GOT3 (cell line): ENCODE measurements at places on chromosomes 12 and 14.

- no peak for DNase-seq
Observed at GRCh38 chr14:105494606-105494929, 3.5 kb downstream of the TEDC1 start.

DNA sequence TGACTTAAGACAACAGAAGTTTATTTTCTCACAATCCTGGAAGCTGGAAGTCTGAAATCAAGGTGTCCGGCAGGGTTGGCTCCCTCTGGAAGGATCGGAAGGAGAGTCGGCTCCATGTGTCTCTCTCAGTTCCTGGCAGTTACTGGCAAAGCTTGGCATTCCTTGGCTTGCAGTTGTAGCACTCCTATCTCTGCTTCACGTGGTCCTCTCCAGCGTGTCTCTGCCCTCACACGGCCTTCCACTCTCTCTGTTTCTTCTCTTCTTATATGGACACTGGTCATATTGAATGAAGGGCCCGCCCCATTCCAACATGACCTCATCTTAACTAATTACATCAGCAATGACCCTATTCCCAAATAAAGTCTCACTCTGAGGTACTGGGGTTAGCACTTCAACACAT, 60.1 kb upstream of the TUNAR start:
- no peak for DNase-seq

DNA sequence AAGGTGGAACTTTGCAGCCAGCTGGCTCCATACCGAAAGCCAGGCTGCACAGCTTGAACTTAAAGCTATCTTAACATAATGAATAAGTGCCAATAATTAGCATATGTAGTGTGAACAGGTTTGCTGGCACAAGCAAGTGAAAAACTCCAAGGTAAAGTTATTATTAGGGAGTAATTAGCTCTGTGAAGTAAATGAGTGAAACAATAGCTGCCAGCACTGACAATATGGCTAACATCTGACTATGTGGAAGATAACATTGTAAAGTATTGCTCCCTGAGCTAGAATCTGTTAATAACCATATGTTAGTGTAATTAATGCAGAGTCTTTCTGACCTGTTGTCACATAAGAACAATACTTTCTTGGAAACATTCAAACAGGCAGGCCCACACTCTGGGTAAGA, 246.4 kb downstream of the SOX5 start:
- DNase-seq = no peak

GRCh38 chr12:10873378-10873777, 10.7 kb downstream of the PRH1 start:
- no peak for DNase-seq

DNA sequence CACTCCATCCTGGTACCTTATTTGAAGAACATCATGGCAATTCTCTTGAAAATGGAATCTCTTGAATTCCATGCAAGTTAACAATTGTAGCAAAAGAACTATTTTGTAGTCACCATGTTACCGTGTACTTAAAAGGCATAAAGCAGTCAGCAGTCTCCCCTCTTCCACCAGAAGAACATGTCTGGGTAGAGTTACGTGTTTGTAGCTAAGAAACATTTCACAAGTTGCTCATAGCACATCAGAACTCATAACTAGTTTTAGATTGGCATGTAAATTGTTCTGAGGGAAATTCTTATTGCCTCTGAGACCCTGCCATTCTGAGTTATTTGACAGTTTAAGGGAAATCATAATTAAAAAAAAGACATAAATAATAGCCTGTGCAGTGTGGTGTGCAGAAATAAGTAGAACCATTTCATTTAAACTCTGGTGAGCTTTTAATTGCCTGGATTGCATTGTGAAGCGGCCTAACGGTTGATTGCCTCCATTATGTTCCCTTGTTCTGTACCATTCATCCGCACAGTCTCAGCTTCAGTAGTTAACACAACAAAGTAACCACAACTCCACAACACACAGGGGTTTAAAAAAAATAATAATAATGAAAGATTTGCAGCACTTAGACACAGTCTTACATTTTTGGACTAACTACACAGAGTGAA, 2.6 kb downstream of the LMO3 start:
- DNase-seq = no peak

GRCh38 chr12:51234530-51234929, 4.1 kb upstream of the DAZAP2 start:
- no peak for DNase-seq

DNA sequence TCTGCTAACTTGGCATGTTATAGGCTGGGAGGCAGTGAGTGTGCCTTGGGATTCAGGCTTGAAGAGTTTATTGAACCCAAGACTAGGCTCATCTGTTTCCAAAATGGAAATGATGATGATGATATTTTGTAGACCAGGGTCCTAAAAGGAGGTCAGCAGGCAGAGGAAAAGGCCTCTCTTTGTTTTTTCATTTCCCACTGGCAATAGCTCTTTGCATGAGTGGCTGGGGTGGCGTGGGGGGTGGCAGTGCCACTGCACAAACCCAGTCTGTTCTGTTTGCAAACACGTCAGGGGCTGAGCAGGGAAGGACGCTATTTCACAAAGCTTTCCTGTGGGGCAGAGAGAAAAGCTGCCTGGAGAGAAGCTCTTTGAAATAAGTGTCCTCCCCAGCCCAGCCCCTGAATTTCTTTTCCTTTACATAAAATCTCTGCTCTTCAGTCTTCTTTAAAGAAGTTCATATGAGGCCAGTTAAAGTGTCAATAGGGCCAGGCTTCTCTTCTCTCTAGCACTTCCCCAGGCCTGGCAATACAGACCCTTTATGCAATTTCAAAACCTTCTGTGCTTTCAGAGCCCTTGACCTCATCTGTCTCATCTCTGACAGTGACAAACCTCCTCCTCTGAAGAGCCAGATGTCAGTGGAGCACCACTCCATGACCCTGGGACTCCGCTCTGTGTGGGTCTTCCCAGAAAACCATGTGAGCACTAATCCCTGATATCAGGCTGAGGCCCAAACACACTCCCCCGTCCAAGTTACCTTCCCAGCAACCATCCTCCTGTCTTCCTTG, 72.8 kb downstream of the ZNF664 start:
- no peak for DNase-seq

- no peak for DNase-seq
Observed at GRCh38 chr14:36986407-36986806, 186.0 kb downstream of the SLC25A21 start.

DNA sequence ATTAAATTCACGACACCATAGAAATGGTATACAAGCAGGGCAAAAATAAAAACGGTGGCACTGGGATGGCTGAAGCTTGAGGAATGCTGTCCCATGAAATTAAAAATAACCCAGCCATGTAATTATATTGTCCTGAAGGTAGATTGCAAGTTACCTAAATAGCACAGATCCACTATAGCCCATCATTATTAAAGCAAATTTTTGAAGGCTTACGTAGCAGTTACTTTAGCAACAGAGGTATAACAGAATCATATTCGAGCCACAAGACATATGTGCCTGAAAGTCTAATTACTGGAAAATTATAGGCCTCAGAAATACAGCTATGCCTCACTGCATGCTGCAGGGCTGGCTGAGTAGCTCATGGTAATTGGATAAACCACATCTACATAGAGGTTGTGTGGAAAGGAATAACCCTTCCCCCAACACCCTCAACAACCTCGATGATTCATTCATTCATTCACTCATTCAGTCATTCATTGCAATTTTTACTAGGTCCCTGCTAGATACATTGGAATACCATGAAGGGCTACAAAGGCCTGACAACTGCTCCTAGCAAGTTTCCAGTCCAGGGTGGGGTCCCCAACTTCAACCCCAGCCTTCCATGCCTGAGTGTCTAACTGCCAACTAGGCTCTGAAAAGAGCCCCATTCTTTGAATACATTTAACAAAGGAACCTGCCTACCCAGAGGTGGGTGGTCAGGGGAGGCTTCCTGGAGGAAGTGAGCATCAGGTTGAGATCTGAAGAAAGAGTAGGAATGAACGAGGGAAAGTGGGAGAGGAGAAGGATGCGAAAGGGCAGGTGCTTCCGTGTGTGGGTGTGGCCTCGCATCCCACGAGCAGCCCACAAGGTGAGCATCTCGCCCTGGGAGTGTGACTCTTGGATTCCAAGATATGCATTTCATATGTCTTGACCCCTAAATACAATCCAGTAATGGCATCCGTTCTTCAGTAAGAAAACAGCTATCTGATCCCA, 18.0 kb upstream of the CMKLR1 start:
- DNase-seq = no peak

DNA sequence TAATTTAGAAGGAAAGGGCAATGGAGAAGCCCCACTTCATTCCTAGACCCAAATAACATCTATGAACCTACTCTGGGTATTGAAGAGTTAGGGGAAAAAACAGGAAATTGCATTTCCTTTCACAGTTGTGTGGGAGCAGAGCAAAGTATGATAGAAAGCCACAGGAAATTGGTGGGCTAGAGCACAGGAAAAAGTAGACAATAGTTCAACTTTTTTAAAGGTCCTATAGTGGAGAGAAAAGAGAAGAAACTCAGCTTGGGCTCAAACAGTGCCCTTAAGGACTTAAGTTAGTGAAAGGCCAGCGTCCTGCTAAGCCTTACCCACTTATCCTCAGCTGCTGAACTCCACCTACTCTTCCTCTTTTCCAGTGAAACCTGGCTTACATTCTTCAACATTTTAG, 258.1 kb downstream of the DPY19L2 start:
- DNase-seq = no peak

DNA sequence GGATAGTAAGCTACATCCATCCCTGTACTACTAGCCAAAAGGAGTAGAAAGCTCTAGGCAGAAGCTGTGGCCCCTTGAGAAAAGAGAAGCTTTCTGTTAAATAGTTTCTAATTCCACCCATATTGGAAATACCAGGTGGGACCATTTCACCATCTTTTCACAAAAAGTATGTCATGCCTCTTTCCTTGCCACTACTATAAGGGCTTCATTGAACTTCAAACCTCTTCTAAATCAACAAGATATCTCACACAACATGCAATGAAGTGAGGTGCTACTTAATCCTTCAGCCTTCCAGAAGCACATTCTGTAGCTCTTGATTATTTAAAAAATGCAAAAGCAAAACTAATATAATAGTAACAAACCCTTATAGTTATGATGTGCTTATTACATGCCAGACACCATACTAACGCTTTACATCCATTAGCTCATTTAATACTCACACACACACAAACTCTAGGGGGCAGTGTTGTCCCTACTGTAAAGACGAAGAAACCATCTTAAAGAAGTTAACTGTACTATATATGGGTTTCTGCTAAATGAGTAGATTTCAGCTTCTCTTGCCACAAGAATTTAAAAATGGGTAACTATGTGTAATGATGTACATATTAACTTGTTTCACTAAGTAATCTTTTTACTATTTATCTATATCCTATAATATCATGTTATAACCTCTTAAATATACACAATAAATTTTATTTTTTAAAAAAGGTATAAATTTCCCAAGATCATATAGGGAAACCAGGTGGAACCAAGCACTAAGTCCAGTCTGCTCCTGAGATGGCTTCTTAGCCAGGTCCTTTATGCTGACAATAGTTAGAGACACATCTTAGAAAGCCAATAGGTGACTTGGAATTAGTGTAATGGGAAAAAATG, 124.4 kb downstream of the RPS29 start:
- no peak for DNase-seq

- DNase-seq = no peak
Observed at GRCh38 chr14:56144176-56144575, 26.0 kb downstream of the PELI2 start.

GRCh38 chr12:54154681-54155186, 34.1 kb downstream of the SMUG1 start:
- DNase-seq = no peak

DNA sequence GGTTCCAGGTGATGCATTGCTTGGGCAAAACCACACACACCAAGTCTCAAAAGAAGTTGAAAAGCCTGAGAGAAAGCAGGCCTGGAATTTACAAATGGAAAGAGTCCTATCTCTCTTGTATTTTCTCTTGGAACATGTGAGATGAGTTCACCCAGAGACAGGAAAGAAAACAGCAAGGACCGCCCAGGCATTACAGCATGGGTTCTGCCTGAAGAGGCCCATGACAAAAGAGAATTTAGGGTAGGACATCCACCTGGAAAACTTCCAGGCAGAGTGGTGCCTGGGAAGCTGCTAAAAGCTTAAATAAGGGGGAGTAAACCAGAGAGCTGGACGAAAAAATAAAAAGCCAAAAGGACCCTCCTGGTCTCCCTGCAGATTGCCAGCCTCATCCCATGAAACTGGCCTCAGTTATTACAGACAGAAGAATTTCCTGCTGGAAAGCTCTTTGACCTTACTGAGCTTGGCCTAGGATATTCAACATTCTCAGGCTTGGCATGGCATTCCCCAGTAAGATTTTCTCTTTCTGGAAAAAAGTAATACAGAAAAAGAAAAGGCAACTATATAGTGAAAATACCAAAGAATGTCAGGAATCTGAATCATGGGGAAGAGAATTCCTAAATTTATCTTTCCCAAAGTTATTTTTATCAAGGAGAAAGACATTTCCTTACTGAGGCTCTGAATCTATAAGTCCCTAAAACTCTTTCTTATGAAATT, 121.3 kb upstream of the NUDT4 start:
- DNase-seq = no peak

- no peak for DNase-seq
Observed at GRCh38 chr12:72031066-72031465, 92.4 kb downstream of the TPH2 start.

DNA sequence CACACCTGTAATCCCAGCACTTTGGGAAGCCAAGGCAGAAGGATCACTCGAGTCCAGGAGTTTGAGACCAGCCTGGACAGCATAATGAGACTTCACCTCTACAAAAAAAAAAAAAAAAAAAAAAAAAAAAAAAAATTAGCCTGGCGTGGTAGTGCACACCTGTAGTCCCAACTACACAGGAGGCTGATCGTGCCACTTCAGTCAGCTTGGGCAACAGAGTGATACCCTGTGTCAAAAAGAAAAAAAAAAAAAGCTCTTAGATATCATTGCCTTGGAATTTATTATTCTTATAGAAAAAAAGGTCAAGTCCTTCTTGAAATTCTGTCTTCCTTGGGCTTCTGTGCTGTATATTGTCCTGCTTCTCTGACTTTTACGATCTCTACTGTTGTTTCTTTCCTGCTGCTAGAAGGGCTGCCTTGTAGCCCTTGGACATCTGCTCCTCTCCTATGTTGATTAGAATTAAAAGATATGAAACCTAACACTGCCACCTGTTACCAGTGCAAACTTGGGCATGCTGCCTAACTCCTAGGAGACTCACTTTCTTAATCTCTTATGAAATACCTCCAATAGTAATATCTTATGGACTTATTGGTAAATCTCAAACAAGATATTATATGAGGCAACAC, 5.7 kb downstream of the TMEM19 start:
- DNase-seq = no peak

GRCh38 chr12:18970603-18971002, 158.9 kb upstream of the PLEKHA5 start:
- DNase-seq = no peak

DNA sequence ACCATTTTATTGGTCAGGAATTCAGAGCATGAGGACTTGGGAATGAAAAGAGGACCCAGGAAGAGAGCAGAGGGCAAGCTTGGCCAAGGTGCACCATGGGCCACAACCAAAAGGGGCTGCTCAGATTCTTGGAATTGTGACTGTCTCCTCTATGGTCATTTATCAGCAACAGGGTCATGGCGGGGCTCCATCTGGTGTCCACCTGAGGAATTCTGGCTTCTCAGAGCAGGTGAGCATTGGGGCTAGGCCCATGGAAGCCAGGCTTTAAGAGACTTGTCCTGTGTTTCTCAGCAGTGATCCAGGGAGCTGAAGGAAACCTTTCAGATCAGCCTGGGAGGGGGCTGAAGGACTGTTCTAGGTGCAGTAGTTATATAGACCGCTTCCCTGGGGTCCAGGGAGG, 2.6 kb upstream of the RIN3 start:
- DNase-seq = no peak

- no peak for DNase-seq
Observed at GRCh38 chr12:78933014-78933413, 68.4 kb downstream of the SYT1 start.
